ENCODE measurements at places on chromosomes 16 and 17. TPM values are rescaled to one million over a fixed set of nuclear protein-coding genes. Genes with fewer than 3 reads are reported as not detected.

STH gene
- total RNA-seq, result not detected

NT5C gene
- total RNA-seq, result 32.9 TPM

DLX4 gene
- total RNA-seq, result not detected

MT1M gene
- 2.1 TPM for total RNA-seq

UNK gene
- 15.7 TPM for total RNA-seq

KRT9 gene
- total RNA-seq, result not detected

ERN2 gene
- not detected for total RNA-seq

CACNG5 gene
- 0.52 TPM for total RNA-seq

EVI2A gene
- 1.0 TPM for total RNA-seq

HASPIN gene
- 2.6 TPM for total RNA-seq

SLC5A11 gene
- total RNA-seq, result not detected

CHRNE gene
- 1.0 TPM for total RNA-seq

Data from skeletal muscle tissue (tissue), 5 donors.